ENCODE measurements at places on chromosomes 7 and 10. TPM values are rescaled to one million over a fixed set of nuclear protein-coding genes. Genes with fewer than 3 reads are reported as not detected.

- DNase-seq, result no peak
Observed at GRCh38 chr7:38773430-38773829, 135.6 kb downstream of the VPS41 start.

Gene FEZF1
- total RNA-seq, result not detected

GRCh38 chr10:1754506-1755153 is 17.3 kb upstream of the ADARB2 start:
- DNase-seq, result no peak

Gene TBX20
- 0.42 TPM for total RNA-seq

DNA sequence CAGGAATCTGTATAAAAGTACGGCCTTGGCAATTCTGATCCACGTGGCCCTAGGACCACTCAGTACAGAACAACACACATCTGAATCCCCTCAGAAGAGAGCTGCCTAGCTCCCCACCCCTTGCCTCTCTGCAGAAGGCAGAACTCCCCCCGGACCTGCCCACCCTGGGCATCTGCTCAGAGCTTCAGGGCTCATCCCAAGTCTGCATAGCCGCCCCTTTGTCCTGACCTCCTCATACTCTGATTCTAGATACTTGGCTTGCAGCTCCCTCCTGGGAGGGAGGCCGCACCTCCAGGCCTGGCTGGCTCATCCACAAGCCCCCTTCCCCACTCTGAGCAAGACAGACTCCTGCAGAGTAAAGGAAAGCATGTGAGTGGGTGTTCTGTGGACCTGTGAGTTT is 49.6 kb downstream of the GRID1 start:
- no peak for DNase-seq

Gene HMX3
- total RNA-seq, result not detected

Gene PRDX3
- total RNA-seq, result 80.6 TPM

GRCh38 chr7:104629408-104629807 is 301.0 kb downstream of the LHFPL3 start:
- DNase-seq, result no peak

- no peak for DNase-seq
Observed at GRCh38 chr7:93258661-93259060, 26.5 kb downstream of the VPS50 start.

Gene RNF32
- total RNA-seq, result 1.5 TPM

Gene BTRC
- 8.4 TPM for total RNA-seq

Gene RELN
- 117 TPM for total RNA-seq

DNA sequence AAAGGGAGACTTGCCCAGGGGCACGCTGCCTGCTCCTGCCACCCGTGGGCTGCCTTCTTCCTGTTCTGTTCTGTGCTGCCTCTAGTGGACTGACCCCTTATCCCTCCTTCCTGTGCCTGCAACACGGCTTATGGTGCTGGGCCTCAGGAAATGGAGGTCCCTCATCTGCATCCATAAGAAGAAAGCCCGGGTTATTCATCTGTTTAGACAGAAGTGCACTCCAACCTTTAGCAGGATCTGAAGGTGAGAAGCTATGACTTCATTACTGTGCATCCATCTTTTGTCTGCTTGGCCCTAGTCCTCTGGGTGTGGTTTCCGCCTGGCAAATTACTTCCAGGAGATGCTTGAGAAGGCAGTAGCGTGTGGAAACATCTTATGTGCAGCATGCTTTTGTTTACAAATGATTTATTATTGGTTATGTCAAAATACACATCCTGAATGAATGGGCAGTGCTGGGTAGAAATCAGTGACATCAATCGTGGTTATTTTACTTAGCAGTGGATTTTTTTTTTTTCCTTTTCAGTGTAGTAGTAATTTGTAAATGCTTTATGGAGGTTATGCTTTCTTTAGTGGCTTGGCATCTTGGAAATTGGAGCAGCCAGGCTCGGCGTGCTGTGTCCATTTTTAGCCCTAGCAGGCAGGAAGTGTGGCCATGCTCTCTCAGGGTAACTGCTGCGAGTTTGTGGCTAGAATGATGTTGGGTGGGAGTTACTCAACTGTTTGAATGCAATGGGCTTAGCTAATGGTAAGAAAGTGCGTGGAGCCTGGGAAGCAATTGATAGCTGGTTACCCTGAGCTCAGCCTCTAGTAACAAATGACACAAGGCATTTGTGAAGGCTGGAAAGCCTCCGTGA is 12.7 kb downstream of the PTPRE start:
- DNase-seq, result no peak

Gene SPDYE6
- total RNA-seq, result not detected

DNA sequence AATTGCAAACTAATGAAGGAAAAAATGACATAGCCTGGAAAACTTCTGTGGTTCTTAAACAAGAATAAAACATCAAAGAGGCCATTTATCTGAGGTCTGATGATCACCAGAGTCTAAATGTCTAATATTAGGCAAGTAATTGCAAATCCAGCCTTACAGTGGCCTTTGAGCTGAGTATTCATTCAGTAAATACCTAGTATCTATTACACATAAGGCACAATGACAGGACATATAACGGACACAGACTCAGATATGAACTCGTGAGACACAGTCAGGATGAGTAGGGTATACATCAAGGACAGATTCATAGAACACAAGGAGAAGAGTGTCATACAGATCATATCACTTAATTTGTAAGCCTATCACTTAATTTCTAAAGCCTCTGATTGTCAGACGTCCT is 16.8 kb downstream of the GPAM start:
- DNase-seq, result no peak

Gene ZNF503
- 9.9 TPM for total RNA-seq

Gene GATA3
- total RNA-seq, result 0.60 TPM

Gene HECW1
- total RNA-seq, result 10.9 TPM

Gene GRM3
- not detected for total RNA-seq

Gene BAIAP2L1
- total RNA-seq, result 1.1 TPM

Gene NEUROD6
- total RNA-seq, result not detected

Gene CD36
- 164 TPM for total RNA-seq

GRCh38 chr10:55750458-55750857 is 610.6 kb downstream of the ZWINT start:
- DNase-seq, result no peak

- peak; percentile 91 for DNase-seq
Observed at GRCh38 chr7:79452032-79452494, 1.4 kb downstream of the MAGI2 start.

DNA sequence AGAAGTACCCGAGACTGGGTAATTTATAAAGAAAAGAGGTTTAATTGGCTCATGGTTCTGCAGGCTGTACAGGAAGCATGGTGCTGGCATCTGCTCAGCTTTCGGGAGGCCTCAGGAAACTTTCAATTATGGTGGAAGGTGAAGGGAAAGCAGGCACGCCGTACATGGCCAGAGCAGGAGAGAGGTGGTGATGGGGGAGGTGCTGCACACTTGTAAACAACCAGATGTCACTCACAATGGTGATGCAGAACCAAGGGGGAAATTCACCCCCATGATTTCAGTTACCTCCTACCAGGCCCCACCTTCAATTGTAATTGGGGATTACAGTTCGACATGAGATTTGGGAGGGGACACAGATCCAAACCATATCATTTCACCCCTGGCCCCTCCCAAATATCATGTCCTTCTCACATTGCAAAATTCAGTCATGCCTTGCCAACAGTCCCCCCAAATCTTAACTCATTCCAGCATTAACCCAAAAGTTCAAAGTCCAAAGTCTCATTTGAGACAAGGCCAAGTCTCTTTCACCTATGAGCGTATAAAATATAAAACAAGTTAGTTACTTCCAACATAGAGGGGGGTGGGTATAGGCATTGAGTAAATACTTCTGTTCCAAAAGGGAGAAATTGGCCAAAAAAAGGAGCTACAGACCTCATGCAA is 50.0 kb downstream of the RSBN1L start:
- no peak for DNase-seq

DNA sequence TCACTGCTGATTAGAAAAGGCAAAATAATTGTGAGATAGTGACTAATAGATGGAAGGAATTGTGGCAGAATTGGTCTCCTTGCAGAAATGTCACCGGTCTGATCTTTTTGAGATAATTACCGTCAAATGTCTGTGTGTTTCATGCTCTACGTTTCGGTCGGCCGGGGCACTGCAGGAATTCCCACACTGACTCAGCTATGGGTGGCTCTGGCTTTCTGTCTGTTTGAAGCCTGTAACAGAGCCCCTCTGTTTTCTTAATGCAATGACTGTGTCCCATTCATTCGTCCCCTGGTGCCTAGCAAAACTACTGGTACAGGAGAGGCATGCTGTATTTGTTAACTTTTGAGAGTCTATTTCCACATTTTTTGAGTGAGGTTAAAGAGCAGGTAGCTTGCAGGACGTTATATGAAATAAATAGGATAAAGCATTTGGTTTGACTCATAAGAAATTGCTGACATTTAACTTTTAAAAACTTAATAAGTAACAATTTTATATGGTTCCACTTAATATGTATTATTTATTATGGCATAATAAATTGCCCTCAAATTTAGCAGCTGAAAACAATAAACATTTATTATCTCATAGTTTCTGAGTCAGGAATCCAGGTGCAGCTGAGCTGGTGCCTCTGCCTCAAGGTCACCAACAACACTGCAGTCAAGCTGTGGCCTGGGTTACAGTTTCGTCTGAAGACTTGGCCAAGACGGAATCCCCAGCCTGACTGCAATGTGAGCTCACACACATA is 53.3 kb upstream of the CTBP2 start:
- no peak for DNase-seq

Gene BRAT1
- total RNA-seq, result 38.0 TPM

- no peak for DNase-seq
Observed at GRCh38 chr7:21107101-21107500, 320.4 kb upstream of the SP8 start.

Gene TMEM168
- 28.5 TPM for total RNA-seq

Gene HEPACAM2
- total RNA-seq, result not detected

- no peak for DNase-seq
Observed at GRCh38 chr10:131451407-131452015, 140.0 kb upstream of the TCERG1L start.

DNA sequence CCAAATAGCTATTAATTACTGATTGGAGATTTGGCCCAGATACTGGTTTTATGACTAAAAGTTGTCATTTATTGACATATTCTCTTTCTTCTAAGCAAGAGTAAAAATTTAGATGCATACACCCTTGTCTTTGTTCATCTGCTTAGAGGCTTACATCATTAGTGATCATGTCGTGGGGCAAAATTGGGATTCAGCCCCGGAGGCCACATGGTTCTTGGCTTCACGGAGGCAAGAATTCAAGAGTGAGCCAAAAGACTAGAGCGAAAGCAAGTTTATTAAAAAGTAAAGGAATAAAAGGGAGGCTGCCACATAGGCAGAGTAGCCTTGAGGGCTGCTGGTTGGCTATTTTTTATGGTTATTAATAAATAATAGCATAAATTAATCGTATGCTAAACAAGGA is 41.1 kb downstream of the MINPP1 start:
- no peak for DNase-seq

Gene FFAR4
- total RNA-seq, result 1.0 TPM

DNA sequence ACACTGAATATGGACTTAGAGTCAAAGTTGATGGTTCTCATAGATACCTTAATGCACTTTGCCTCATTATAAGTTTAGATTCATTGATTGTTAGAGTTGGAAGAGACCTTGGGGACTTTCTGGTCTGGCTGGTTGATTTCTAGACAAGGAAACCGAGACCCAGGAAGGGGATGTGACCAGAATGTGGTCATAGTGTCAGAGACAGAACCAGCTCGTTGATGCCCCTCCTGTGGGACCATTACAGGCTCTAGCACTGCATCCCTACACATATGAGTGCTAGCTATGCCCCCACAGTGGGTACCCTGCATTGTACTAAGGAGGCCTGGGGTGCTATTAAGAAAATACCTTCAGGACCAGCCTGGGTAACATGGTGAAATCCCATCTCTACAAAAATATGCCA is 306.6 kb downstream of the CAMK1D start:
- no peak for DNase-seq

- DNase-seq, result no peak
Observed at GRCh38 chr10:114715171-114715670, 57.1 kb upstream of the ABLIM1 start.

DNA sequence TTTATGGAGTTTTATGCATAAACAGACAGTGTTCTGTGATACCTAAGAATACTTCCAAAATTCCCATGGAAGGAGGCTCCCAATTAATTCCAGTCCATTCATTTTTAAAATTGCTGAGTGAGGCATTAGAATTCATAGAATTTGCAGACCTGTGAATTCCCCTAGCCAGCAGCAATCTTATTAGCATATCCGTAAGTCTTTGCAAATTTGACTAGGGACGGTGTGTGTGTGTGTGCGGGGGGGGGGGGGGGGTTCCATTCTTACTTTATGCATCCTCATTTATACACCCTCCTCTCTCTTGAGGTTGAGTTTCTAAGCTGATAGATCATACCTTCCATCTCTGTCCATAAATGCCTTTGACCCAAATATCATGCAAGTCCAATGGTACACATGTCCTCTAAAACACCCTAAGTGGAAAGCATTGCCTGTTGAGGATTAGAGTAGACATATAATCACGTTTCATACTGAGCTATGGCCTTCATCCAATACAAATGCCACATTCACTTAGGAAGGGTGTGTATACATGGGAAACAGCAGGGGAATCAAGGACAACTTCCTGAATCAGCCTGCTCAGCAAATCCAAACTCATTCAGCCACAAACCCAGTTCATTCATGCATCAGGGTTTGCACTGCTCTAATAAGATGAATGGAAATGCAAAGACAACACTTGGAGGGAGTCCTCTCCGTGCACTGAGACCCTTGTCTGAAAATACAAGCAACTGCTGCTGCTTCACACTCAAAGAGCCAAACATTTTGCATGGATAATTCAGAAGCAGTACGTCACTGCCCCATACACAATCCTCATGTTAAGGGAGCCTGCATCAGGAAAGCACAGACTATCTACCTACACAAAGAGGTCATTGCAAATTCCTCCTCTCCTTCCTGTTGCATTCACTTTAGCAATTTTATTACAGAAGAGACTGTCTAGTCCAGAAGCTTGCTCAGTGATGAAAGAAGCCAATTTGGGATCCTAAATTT is 350.8 kb downstream of the KCNMA1 start:
- no peak for DNase-seq

Gene GPR15LG
- total RNA-seq, result not detected

DNA sequence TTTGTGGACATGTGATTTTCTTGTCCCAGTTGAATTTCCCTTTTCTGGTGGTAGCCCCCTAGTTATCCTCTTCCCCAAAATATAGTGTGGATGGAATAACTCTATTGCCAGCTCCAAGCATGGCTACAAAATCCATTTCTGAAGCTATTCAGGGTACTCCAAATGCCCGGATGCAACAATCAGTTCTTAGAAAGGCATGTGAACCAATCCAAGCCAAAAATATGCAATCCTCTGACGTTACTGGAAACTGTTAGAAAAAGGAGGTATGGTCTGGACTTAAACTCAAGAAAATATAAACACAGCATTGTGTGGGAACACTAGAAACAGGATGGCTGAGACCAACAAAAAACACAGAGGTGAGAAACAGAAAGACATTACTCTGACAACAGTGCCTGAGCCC is 347.0 kb downstream of the GPAM start:
- no peak for DNase-seq

Gene HYAL4
- total RNA-seq, result not detected

GRCh38 chr7:117114272-117114671 is 161.0 kb downstream of the ST7 start:
- no peak for DNase-seq

DNA sequence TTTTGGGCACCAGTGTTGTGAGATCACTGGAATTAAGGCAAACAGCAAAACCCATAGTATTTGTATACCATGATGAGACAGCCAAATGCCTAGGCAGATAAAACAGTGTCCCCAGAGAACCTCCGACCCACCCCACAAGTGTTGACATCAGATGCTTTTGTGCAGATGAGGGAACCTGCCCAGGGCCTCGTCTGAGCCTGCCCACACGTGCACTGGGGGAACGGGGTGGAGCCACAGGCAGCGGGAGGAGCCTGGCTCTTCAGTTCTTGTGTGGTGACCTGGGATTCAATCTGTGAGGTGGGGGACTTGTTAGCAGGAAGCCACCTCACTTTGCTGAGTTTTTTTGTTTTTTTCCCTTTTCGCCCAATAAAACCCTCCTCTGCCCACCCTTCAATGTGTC is 33.4 kb upstream of the OPTN start:
- DNase-seq, result no peak
